ENCODE measurements at places on chromosomes 2 and 18.

- DNase-seq: no peak
Measured at GRCh38 chr2:55530539-55531081, 11.1 kb downstream of the CFAP36 start.

DNA sequence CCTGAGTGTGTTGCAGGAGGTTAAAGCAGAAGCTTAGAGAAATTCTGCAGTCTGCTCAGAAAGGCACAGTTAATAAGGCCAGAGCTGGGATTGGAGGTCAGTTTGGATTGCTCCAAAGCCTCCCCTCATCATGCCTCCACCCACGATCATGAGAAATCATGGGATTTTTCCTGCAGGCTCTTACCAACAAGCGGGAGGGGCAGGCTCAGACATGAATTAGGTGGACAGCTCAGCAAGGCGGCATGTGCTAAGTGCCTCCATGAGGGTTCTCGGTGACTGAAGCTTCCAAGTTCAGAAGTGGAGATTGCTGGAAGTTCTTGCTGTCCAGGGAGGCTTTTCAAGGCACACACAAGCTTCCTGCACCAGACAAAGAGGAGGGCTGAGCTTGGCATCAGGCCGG is 163.8 kb downstream of the SETBP1 start:
- no peak for DNase-seq

GRCh38 chr2:83782122-83782521 is 677.0 kb downstream of the SUCLG1 start:
- no peak for DNase-seq

DNA sequence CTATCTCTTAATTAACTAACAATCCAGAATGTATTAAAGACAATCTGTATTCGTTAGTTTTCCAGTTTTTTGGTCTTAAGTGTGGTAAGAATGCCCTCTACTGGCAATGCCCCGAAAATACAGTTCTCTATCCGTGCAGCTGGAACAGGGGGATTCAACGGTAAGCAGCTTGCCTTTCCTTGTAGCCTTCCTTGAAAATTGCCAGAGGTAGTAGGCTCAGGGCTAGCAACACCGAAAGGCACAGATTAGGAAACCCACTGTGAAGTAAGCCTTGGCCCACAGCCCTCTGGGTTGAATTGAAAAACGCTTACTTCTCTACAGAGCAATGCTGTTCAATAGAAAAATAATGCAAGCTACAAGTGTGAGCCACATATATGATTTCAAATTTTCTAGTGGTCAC is 17.1 kb upstream of the VPS4B start:
- peak; percentile 19 for DNase-seq

GRCh38 chr2:19478409-19478808 is 120.0 kb upstream of the OSR1 start:
- no peak for DNase-seq

GRCh38 chr2:36425608-36426355 is 70.2 kb downstream of the CRIM1 start:
- DNase-seq: no peak

GRCh38 chr2:32124660-32125059 is 41.0 kb upstream of the SLC30A6 start:
- no peak for DNase-seq

DNA sequence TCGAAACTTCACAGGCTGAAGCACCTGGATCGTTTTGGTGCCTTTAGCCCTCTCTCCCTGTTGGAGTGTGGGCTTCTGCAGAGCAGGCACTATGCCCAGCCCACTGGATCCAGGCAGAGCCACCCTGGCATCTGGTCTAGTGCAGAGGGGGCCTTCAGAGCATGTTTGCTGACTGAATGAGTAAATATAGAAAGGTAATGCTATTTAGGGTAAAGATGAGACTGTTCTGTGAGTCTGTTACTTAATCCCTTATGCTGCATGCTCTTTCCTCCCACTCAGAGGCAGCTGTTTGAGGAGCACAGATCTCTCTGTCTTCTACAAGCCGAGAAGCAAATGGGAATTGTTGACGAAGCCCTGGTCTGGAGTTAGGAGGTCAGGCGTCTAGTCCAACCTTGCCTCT is 130.2 kb downstream of the RGPD3 start:
- no peak for DNase-seq

- no peak for DNase-seq
Measured at GRCh38 chr2:167331636-167332232, 443.5 kb downstream of the XIRP2 start.

GRCh38 chr2:61762292-61762691 is 91.6 kb downstream of the FAM161A start:
- no peak for DNase-seq

DNA sequence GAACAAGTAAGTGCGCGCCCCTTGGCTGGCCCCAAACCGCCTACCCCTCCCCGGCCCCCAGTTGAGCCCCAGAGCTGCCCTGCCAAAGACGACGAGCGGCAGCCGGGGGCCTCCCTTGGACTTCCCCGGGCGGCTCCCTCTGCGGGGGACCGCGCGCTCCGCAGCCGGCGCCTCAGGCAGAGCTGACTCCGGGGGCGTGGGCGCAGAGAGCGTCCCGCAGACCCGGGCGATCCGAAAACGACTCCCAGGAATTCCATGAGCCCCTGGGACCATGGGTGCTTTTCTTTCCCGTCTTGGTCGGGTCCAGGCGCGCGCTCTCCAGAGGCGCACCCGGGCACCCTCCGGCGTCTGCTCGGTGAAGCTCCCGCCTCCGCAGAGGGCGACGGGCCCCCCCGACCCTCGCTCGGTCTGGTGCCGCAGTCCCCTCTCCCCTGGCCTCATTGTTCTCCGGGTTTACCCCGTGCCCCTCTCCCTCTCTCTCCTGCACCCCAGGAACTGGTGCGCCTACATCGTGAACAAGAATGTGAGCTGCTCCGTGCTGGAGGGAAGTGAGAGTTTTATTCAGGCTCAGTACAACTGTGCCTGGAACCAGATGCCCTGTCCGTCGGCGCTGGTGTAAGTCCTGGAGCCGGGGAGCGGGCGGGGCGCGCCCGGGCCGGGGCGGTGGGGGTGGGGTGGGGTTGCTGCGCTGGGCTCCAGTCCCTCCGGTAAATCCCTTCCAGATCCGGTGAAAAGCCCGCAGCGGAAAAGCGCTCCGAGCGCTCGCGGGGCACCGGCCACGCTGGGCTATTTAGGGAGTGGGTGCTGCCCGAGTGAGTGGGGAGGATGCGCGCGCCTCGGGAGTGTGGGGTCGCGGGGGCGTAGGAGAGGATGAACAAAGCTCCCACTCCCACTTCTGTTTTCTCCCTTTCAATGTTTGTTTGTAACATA is 776 bp downstream of the EMILIN2 start:
- DNase-seq: no peak

GRCh38 chr2:112812318-112813267 is 24.0 kb downstream of the IL1B start:
- no peak for DNase-seq

- DNase-seq: no peak
Measured at GRCh38 chr2:20633794-20634506, 16.9 kb downstream of the HS1BP3 start.

DNA sequence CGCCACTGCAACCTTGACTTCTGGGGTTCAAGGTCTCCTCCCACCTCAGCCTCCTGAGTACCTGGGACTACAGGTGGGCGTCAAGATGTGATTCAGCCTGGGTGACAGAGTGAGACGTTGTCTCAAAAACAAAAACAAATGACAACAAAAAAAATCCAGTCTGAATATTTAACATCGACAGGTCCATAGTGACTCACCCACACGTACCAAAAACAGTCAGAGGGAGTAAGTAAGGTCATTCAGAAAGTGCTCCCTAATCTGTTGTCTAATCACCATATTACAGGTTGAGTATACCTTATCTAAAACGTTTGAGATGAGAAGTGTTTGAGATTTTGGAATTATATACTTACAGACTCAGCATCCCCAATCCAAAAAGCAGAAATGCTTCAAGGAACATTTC is 24.4 kb downstream of the SAP130 start:
- DNase-seq: no peak

DNA sequence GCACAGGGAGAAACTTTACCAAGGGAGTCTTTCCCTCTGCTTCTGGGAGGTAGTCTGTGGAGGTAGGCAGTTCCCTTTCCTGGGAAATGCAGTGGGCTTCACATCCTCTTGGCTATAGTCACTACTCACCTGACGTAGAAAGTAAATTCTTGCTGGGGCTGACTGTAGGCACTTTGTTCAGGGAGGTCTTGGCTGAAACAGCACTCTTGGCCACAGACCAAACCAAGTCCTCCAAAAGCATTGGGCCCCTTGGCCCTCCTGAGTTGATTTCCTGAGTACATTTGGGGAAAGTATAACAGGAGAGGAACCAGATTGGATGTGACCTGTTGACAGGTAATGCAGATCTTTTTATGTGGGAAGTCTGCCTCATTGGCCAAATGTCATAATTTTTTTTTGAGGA is 108.9 kb downstream of the MGAT5 start:
- no peak for DNase-seq

- no peak for DNase-seq
Measured at GRCh38 chr2:138469411-138469810, 32.2 kb upstream of the SPOPL start.

DNA sequence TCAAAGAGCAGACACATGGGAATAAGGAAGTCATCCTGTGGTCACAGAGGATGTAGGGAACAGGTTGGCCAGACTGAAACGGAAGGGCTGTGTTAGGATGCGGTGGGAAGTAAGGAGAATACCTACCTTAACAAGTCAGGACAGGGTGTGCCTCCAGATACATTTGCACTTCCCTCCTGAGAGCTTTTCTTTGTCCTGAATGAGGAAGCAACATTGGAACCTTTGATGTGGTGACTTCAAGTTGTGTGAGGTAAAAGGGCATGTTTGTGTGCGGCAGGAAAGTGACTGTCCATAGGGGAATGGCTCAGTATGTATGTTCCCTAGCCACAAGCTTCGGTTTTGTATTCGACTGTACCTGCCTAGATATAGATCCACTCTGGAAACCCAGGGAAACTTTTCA is 24.9 kb upstream of the LRRTM1 start:
- no peak for DNase-seq

DNA sequence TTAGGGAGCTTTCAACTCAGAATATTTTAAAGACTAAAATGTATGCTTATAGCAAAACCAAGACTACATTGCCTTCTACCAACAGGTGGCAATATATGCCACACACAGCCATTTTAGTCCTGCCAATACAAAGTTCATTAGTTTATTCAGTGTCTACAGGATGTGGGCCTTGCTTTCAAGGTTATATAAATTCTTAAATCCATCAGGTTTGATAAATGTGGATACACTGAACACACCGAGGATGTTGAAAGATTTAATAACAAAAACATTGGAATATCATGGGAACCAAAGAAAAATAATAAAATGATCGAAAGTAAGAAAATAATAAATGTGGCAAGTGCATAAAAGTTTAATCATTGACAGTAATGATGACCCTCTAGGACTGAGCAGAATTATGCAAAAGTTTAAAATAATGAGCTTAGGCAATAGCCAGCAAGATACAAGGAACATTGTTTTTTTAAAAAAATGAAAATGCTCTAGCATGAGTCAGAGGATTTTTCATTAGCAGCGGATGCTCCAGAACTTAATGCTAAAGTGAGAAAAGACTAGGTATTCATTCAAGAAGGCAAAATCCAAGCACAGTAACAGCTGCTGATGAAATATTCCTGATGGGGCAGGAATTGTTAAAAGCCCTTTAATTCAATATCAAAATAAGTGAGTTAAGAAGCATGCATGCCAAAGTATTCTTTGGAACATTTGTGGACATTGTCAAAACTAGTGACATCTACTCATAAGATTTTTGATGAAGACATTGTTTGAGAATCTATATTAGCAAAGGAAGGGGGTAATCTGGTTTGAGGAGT is 14.2 kb downstream of the SCN9A start:
- no peak for DNase-seq

- no peak for DNase-seq
Measured at GRCh38 chr2:129896226-129897100, 83.0 kb upstream of the RAB6C start.

- no peak for DNase-seq
Measured at GRCh38 chr18:8359076-8359475, 250.2 kb upstream of the RAB12 start.

- DNase-seq: no peak
Measured at GRCh38 chr2:9797681-9798556, 45.4 kb upstream of the TAF1B start.

- no peak for DNase-seq
Measured at GRCh38 chr18:24219561-24220317, 80.9 kb downstream of the CABYR start.

DNA sequence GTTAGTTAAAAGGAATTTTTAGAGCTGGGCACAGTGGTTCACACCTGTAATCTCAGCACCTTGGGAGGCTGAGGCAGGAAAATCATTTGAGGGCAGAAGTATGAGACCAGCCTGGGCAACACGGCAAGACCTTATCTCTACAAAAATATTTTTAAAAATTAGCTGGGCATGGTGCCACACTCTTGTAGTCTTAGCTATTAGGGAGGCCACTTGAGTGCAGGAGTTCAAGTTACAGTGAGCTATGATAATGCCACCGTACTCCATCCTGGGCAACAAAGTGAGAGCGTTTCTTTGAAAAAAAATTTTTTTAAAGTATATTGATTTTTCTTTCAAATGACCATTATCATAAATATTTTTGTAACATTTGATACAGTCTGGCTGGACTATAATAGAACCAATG is 93.6 kb upstream of the FAM117B start:
- DNase-seq: no peak

DNA sequence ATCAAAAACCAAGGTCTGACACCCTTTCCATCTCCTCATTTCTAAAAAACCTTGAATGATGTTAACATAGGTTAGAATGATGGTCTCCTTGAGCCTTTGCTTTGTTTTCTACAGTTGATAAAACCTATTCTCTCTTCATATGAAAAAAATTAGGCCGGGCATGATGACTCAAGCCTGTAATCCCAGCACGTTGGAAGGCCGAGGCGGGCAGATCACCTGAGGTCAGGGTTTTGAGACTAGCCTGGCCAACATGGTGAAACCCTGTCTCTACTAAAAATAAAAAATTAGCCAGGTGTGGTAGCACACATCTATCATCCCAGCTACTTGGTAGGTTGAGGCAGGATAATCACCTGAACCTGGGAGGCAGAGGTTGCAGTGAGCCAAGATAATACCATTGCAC is 49.4 kb downstream of the CCDC88A start:
- DNase-seq: no peak

DNA sequence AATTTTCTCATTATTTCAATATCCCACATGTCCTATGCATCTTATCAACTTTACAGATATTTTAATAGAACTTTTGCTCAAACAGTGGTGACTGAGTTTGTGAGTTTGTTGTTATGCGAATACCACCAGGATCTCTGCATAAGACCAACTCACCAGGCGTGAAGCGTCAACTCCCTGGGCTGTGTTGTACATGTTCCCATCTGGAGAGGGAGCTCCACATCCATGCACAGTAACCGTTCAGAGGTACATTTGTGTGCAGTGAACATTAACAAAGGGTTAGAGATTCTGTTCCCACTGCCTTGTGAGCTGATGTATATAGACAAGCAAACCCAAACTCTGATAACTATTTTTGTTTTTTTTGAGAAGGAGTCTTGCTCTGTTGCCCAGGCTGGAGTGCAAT is 188.7 kb downstream of the MYT1L start:
- no peak for DNase-seq

- no peak for DNase-seq
Measured at GRCh38 chr18:3675446-3675845, 225.5 kb downstream of the TGIF1 start.

- DNase-seq: no peak
Measured at GRCh38 chr2:111094691-111095090, 26.0 kb upstream of the BCL2L11 start.

GRCh38 chr2:195016841-195017240 is 640.2 kb upstream of the SLC39A10 start:
- DNase-seq: no peak
